ENCODE measurements at places on chromosomes 1 and 21. TPM values are rescaled to one million over a fixed set of nuclear protein-coding genes. Genes with fewer than 3 reads are reported as not detected.
A peak's percentile ranks its signal among the peaks of the same experiment; 100 is the strongest.

The TRIM62 gene
- 32.7 TPM for total RNA-seq

- no peak overlapping the region for H3K27ac ChIP-seq
- H3K36me3 ChIP-seq, result no peaks in the 10 kb centered on the region
- H3K4me3 ChIP-seq, result no peak overlapping the region
- H3K4me1 ChIP-seq, result no peaks in the 10 kb centered on the region
These were observed 93.4 kb upstream of the SOD1 start for GRCh38 chr21:31566064-31566463.

DNA sequence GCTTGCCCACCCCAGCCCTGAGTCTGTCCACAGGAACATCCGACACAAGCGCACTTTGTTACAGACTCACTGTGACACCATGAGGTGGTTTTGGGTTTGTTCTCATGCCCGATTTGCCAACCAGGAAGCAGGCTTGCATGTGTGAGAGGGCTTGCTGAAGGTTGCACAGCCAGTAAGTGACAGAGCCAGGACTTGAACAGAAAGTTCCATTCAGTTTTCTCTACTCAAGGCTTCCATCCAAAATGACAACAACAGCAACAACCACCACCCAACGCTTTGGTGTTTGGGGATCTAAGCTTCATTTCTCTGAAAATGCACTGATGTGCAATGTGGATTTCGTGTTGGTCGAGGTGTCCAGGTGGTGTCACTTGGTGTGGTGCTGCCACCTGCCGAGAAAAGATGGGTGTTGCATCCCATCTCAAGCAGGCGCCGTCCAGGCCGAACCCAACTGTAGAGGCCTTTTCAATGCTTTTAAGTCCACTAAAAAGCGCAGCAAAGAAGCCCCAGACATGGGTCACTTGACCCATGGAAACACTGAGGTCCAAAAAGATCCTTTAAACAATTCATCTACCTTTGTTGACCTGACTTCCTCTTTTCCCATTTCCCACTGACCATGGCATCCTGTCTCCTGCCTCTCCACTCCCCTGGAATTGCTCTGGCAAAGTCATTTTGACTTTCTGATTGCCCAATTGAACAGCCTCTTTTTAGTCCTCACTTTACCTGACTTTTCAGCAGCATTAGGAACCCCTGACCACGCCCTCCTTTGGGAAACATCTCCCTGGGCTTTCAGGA, 12.2 kb downstream of the CITED4 start:
- peaks cover 29% of the 10 kb centered on the region for H3K27me3 ChIP-seq
- no peak overlapping the region for H3K4me3 ChIP-seq
- peak; percentile 71 for DNase-seq
- no peak overlapping the region for H3K27ac ChIP-seq
- H3K36me3 ChIP-seq, result peaks cover 2% of the 10 kb centered on the region

The SH2D1B gene
- 0.13 TPM for total RNA-seq
